Naive thymus-derived CD8-positive, alpha-beta T cell (primary cell): ENCODE measurements at places on chromosomes 11 and 22.

GRCh38 chr22:43388420-43388851 lies 23.4 kb upstream of the MPPED1 start:
- H3K4me3 ChIP-seq, result no peak overlapping the region
- no peaks in the 10 kb centered on the region for H3K36me3 ChIP-seq
- no peak overlapping the region for H3K27ac ChIP-seq
- DNase-seq, result peak; percentile 68
- peaks cover 6% of the 10 kb centered on the region for H3K4me1 ChIP-seq
- peaks cover 20% of the 10 kb centered on the region for H3K27me3 ChIP-seq

DNA sequence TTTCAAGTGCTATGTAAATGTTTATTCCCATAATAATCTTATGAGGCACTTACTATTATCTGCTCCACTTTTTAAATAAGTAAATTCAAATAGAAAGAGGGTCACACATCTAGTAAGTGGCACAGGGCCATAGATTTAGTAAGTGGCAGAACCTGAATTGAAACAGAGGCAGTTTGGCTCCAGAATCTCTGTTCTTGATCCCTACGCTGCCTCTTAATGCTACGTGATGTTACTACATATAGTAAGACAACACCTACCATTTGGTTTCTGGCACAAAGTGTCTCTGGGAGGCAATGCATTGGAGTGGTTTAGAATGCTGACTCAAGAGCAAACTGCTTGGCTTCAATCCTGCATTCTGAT lies 1018.3 kb downstream of the DLG2 start:
- no peaks in the 10 kb centered on the region for H3K27me3 ChIP-seq
- no peak overlapping the region for H3K27ac ChIP-seq
- DNase-seq, result no peak
- no peaks in the 10 kb centered on the region for H3K4me1 ChIP-seq

DNA sequence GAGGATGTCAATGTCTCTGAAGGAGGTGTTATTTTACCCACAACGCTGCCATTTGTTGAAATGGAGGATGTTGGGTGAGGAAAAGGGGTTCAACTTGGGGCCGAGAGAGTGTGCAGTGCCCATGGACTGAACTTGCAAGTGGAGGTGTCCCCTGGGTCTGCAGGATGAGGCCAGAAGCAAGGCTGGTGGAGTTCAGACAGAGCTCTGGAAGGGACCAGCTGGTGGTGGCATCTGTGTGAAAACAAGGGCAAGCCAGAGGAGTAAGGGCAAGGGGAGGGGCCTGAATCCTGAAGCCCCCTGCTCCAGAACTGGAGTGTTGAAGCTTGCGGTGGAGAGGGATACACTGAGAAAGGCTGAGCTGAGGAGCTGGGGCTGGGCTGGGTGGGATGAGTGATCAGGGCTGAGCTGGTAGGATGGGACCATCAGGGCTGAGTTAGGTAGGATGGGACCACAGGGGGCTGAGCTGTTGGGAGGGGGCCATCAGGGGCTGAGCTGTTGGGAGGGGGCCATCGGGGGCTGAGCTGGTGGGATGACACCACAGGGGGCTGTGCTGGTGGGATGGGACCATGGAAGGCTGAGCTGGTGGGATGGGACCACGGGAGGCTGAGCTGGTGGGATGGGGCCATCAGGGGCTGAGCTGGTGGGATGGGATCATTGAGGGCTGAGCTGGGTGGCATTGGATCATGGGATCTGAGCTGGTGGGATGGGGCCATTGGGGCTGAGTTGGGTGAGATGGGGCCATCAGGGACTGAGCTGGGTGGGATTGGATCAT lies 13.4 kb upstream of the CTSD start:
- no peak for DNase-seq
- H3K36me3 ChIP-seq, result no peaks in the 10 kb centered on the region

DNA sequence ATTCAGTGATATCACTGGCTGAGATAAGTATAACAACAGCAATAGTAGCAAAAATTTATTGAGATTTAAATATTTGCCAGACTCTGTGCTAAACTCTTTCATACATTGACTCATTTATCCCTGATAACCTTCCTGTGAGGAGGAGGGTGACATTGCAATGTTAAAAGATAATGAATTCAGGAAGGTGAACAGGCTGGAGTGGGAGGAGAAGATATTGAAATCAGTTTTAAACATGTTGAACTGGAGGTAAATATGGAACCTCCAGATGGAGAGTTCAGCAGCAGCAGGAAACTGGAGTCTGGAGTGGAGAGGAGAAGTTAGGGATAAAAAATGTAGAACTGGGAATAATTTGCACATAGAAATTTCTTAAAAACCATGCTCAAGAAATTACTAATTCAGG lies 142.0 kb upstream of the FAT3 start:
- DNase-seq, result no peak
- no peak overlapping the region for H3K27ac ChIP-seq
- no peak overlapping the region for H3K4me3 ChIP-seq
- no peaks in the 10 kb centered on the region for H3K27me3 ChIP-seq
- H3K36me3 ChIP-seq, result peaks cover 2% of the 10 kb centered on the region

DNA sequence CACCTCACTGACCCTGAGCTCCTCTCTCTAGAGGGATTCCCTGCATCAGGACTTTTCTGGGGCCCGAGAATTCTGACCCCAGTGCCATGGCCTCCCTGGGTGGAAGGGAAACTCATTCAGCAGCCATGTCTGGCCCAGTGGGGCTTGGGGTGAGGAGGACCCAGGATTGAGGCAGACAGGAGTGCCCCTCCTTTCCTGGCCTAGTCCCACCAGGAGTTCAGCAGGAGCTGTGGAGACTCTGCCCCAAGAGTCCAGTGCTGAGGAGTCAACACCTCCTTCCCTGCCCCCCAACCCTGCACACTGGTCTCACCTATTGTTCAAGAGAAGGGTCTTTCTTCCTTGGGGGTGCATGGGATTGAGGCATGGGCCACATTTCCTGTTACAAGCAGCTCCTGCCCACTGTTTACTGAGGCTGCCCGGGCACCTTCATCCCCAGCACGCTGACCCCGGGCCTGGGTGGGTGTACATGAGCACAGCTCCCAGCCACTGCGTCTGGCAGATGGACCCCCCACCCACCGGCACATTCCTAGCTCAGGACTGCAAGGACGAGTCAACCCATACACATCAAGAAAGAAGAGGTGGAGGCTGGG lies 33.9 kb downstream of the ALX4 start:
- H3K27me3 ChIP-seq, result no peaks in the 10 kb centered on the region
- no peak for DNase-seq
- no peaks in the 10 kb centered on the region for H3K36me3 ChIP-seq

GRCh38 chr11:119493712-119494111 lies 70.7 kb upstream of the THY1 start:
- no peak for DNase-seq
- H3K36me3 ChIP-seq, result no peaks in the 10 kb centered on the region
- H3K27me3 ChIP-seq, result peaks cover 21% of the 10 kb centered on the region
- H3K4me1 ChIP-seq, result no peaks in the 10 kb centered on the region

- H3K36me3 ChIP-seq, result no peaks in the 10 kb centered on the region
- H3K4me1 ChIP-seq, result peaks cover 14% of the 10 kb centered on the region
- DNase-seq, result peak; percentile 85
- peak overlapping the region; percentile 82 for H3K4me3 ChIP-seq
- H3K27me3 ChIP-seq, result no peaks in the 10 kb centered on the region
These were observed 32.3 kb downstream of the NEAT1 start for GRCh38 chr11:65454696-65455456.

- no peaks in the 10 kb centered on the region for H3K4me1 ChIP-seq
- no peak overlapping the region for H3K4me3 ChIP-seq
- no peaks in the 10 kb centered on the region for H3K36me3 ChIP-seq
These were observed 39.3 kb upstream of the TP53I11 start for GRCh38 chr11:44989831-44990566.

- no peak for DNase-seq
- peak overlapping the region; percentile 5 for H3K27ac ChIP-seq
- H3K36me3 ChIP-seq, result no peaks in the 10 kb centered on the region
- H3K4me3 ChIP-seq, result no peak overlapping the region
These were observed 11.3 kb downstream of the P2RY6 start for GRCh38 chr11:73283276-73284000.

GRCh38 chr11:118903204-118904015 lies 19.7 kb downstream of the CXCR5 start:
- H3K4me3 ChIP-seq, result no peak overlapping the region
- H3K36me3 ChIP-seq, result peaks cover 86% of the 10 kb centered on the region
- no peak for DNase-seq
- peak overlapping the region; percentile 73 for H3K27ac ChIP-seq
- H3K27me3 ChIP-seq, result no peaks in the 10 kb centered on the region
- H3K4me1 ChIP-seq, result peaks cover 69% of the 10 kb centered on the region

DNA sequence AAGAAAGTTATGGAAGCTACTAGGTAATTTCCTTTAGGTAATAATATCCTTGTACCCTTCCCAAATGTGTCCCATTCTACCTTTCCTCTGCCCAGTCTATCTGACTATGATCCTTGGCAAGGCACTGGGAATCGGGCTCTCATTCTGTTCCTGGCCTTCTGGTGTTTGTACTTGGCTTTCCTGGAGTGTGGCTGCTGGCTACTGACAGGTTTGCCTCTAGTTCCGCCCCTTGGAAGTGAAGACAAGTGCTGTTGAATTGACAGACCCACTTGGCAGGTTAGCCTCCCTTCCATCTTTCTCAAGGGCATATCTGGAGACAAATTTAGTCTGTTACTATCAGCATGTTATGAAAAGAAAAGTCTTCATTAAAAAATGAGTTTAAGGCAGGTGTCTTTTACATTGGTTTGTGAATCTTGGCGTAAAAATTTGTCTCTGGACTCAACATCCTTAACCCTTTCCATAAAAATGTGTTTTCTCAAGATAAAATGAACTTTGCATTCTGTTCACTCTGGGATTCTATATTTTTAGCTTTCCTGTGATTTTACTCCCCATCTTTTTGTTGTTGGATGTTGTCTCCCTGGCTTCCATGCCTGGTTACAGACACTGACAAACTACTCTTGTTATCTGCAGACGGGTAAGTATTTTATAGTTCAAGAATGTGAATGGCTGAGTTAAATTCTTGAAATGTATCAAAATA lies 287.4 kb upstream of the PDGFD start:
- no peaks in the 10 kb centered on the region for H3K36me3 ChIP-seq
- no peak for DNase-seq
- H3K27ac ChIP-seq, result no peak overlapping the region
- peaks cover 9% of the 10 kb centered on the region for H3K27me3 ChIP-seq
- H3K4me1 ChIP-seq, result no peaks in the 10 kb centered on the region
